ENCODE measurements at places on chromosomes 7 and 10.

- DNase-seq: no peak
Observed at GRCh38 chr10:82866424-82867020, 991.5 kb downstream of the NRG3 start.

GRCh38 chr7:5572439-5572838 is 148.8 kb upstream of the TNRC18 start:
- DNase-seq: no peak

DNA sequence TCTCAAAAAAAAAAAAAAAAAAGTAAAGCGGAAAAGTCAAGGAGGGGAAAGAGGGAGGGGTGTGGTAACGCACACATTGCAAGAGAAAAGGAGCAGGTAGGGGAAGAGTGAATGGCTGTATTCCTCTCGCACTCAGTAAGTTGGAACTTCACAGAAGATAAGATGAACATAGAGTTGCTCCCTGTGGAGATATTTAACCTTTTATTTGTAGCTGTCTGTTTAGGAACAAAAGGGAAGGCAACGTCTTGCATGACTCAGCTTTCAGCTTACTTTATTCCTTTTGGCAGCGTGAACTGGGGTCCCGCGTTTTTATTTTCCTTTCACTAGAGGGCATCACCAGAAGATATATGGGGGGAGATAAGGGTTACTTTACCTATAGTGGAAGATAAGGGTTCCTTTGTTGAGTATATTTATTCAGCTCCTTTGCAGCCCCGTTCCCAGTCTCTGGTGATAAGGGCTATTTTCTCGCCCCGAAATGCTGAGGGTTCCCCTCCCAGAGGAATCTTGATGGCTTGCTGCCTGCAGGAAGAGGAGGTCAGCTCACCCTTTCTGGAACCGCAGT is 78.5 kb downstream of the APBB1IP start:
- no peak for DNase-seq

- DNase-seq: no peak
Observed at GRCh38 chr7:711922-712380, 14.5 kb upstream of the DNAAF5 start.

GRCh38 chr7:36165059-36165458 is 12.0 kb downstream of the EEPD1 start:
- no peak for DNase-seq

DNA sequence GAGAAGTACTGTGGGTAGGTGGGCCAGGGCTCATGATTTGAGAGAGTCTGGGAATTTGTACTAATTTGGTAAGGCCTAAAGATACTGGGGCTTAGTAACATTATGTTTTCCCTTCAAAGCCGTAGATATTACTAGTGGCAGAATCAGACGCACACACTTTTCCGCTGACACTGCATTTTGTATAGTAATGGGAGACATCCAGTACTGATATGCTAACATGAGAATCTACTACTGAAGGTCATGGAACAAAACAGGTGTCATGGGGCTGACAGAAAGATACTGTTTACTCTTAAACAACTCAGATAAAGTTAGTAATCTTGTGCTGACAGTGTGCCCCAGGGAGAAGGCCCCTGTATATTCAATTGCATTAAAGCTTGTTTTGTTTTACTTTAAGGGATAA is 11.1 kb upstream of the GIMAP7 start:
- DNase-seq: no peak

- no peak for DNase-seq
Observed at GRCh38 chr7:3218411-3219225, 82.4 kb upstream of the SDK1 start.

DNA sequence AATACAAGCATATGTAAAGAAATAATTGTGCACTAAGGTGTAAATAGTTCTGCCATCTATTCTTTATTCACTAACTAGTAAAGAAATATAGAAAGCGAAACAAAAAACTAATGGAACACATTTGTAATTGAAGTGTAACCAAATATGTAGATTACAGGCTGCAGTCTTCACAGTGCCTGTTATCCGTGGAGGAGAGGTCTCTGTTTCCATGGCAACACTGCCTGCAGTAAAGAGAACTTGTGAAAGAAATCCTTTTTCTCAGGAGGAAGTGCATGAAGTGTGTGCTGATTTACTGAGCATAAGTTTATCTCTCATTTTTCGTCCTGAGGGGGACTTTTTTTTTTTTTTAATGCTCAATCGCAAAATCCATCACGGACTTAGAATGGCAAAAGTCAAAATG is 102.5 kb downstream of the APBB1IP start:
- DNase-seq: no peak

GRCh38 chr7:105980645-105981396 is 17.8 kb downstream of the CDHR3 start:
- DNase-seq: no peak

DNA sequence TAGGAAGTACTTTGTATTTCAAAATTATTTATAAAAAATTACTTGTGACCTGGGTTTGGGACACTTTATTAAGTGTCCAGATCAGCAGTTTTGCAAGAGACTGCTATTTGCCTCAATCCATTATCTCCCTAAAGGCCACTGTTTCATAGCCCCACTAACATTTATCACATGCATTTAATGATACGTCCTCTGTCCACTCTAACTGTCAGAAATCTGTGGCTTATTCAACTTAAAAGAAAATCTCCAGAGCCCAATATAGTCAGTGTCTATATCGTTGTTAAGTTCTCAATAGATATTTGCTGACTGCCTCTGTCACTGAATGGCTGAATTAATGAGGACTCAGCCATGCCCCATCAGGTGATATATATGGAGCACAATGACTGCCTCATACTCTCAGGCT is 553.9 kb upstream of the POM121L12 start:
- DNase-seq: no peak

DNA sequence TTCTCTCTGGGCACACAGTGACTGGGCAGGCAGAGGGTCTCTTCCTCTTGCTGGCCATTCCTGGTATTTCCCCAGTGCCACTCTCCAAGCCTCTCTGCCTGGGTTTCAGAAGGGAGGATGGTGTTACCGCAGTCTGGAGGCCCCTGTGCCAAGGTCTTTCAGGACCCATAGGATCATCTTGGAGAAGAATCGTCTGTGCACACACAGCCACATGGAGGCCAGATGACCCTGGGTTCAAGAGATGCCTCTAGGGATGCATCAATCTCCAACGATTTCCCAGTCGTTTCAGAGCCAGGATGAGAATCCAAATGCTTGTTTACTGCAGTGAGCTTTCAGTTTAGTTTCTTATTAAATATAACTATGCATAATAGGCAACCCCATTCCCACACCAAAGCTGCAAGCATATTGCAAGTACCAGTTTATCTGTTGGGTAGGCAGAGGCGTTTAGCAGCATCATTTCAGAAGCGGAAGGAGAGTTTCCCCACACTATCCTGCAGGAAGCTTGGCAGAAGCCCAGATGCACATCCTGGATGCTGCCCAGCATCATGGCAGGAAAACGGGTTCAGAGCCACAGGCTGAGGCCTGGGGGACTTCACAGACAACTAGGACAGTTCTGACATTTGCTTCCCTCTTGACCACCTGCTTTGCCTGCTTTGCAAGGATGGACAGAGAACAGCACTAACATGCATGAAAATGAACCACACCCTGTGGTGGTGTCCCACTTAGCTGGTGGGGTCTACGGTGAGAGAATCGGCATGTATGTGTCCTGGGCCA is 134.7 kb upstream of the FAM20C start:
- no peak for DNase-seq

DNA sequence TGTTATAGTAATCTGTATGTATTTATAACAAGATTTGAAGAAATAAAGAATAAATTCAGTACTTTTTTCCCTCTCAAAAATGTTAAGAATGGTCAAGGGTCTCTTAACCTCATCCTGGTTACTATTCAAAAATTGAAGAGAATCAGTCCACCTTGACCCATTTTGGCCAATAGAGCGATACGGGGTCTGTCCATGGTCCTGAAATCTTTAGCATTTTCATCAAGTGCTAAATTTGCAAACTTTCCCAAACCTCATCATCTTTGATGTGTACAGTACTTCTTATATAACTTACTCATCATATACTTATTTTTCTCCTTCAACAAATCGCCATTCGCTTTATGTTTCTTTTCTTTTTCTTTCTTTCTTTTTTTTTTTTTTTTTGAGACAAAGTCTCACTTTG is 23.6 kb downstream of the TMEM178B start:
- no peak for DNase-seq

GRCh38 chr7:127107601-127108007 is 145.1 kb downstream of the GRM8 start:
- DNase-seq: no peak

DNA sequence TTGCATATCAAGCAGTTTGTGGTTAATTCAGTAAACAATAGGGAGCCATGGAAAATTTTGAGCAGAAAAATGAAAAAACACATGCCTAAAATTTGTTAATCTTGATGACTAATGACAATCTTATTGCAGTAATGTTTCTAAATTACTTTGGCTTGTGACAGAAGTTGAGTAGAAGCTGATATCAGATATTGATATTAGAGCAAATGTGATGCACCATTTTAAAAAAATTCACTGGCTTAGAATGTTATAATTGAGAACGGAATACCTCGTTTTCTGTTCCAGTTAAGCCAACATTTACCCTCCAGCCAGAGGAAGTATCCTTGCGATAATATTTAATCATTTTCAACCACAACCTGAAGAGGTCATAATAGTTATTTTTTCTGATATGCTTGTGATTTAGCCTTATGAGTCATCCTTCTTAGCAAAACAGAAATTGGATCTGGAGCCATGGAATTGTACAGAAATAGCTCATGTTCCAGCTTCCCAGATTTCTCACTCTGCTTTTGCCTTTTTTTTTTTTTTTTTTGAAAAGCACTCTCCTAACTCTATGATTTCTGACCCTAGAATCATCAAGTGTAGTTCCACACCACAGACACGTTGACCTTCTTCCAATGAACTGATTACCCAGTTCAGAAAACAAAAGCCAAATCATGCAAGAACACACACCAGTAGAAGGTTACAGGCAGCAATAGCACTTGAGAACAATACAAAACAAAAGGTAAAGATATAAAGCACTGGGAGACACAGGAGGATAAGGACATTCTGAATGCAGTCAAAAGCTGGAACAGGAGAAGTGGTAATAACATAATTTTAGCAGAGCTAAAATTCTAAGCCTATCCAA is 96.8 kb upstream of the PHYHIPL start:
- DNase-seq: no peak

Data from 8988T (cell line).